Diencephalon (tissue), 1 donor: ENCODE measurements at places on chromosomes 16 and 17. TPM values are rescaled to one million over a fixed set of nuclear protein-coding genes. Genes with fewer than 3 reads are reported as not detected.

The OR4D1 gene
- under 0.01 TPM for total RNA-seq

The CDRT15 gene
- total RNA-seq, result not detected

The CD300LB gene
- not detected for total RNA-seq

The SP6 gene
- total RNA-seq, result 0.23 TPM

The TP53TG3 gene
- total RNA-seq, result not detected

The NOTUM gene
- 0.69 TPM for total RNA-seq
